ENCODE measurements at places on chromosomes 5 and 9.

DNA sequence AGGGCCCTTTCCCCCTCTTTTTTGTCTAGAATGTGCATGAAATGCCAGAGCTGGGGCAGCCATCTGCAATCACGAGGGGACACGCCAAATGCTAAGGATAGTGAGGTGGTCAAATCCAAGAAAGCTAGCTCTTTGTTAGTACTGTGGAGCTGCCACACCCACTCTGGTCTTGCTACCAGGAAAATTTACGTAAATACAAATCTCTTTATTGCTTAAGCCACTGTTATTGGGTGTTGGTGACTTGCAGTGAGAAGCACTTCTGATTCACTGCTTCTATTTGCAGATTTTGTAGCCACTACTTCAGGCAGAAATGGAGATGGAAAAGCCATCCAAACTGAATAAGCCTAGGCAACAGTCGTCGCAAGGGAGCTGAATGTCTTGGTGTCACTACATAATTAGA lies 25.6 kb upstream of the SUSD1 start:
- no peak for DNase-seq

DNA sequence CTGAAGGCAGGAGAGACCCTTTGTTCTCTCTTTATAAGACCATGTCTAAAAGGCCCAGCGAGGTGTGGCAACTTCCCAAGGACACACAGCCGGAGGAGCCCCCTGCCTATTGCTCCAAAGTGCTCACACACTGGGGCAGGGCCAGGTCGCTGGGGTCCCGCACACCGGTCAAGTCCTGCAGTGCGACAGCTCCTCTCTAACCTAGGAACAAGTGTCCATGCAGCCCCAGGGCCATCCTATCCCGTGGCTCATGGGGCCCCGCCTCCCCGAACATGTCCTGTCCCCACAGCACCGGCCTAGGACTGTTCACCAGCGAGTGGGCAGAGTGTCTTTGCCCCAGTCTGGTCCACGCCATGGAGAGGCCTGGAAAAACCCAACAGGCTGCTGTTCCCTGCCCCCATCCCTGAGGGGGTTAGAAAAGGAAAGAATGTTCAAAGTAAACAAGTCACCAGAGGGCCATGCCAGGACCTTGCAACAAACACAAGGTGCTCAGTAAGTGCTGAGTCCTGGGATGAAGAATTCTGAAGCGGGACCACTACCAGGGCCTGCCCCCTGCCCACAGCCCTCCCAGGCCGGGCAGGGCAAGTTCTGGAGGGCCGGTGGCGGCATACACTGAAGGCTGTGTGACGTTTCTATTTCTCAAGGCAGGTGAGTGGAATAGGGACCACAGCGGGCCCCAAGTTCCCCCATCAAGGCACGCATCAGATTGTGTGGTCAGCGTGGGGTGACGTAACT lies 938 bp downstream of the NINJ1 start:
- peak; percentile 36 for DNase-seq

GRCh38 chr9:114105236-114105635 lies 6.1 kb upstream of the KIF12 start:
- DNase-seq, result no peak

DNA sequence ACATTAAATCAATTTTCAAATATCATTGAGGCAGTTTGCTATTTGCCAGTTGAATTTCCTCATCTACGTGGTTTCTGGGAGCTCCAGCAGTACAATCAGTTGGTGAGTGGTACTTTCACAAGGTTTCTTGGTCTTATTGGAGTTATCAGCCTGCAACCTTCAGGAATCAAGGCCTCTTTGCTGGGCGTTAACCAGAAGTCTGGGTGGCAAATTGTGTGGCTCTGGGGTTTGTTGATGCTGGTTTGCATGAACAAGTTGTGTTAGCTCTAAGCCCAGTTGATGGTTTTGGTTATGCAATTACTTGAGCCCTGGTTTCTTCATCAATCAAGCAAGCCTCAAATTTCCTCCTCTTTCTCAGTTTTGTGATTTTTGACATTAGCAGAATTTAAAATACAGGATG lies 152.9 kb upstream of the ANKRD55 start:
- DNase-seq, result no peak

DNA sequence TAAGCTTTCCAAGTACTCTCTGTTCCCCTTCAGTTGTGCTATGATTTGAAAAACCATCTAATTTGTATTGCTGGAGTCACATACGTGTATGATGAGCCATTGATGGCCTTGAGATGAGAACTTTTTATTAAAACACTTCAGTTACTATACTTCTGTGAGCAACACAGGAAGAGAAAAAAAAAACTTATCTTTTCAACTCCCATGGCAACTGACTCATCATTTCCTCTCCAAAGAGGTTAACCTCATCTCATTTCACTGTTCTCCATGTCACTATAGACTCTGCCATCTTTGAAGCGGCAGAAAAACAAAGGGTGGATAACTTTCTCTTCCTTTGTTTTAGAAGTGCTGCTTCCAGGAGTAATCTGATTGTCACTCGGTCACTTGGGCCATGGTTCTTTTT lies 104.3 kb upstream of the PCSK1 start:
- no peak for DNase-seq

GRCh38 chr9:31612336-31613030 lies 772.0 kb upstream of the ACO1 start:
- DNase-seq, result no peak

DNA sequence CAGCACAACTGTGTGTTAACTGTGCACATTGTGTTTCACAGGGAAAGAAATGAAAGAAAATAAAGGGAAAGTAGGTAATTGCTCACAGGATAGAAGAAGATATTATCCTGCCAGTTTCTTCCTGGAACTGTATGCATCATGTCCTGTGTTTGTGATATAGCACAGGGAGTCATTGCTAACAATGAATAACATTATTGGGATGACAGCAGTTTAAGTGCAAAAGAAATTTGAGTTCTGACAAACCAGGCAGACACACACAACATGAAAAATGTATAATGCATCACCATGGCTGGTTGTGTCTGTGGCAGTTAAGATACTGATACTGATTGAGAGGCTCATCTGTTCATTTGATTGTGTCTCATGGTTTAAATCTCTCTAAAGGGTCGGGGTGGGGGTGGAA lies 145.4 kb downstream of the SPATA31D1 start:
- no peak for DNase-seq

DNA sequence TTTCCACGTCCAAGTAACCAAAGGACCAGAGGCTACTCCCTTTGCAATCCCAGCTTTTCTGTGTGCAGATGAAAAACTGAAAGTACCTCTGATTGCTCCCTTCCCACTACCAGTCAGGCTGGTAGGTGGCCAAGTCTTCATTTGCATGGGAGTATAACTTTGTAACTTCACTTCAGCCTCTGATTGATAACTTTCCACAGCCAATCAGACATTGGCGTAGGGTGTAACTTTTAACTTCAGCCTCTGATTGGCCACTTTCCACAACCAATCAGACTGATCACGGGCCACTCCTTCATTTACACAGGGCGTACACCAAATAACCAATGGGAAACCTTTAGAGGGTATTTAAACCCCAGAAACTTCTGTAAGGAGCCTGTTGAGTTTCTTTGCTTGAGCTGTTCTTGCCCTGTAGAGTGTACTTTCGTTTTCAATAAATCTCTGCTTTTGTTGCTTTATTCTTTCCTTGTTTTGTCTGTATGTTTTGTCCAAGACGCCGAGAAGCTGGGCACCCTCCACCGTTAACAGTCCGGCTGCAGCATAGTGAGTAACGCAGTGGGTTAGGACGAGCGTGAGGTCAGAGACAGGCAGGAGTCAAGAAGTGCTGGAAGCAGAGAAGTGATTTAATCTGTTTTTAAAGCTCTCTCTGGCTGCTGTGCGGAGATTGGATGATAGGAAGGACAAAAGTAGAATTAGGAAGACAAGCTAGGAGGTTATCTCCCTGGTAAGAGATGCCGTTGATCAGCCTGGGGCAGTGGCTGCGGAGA lies 3.5 kb upstream of the EXOSC2 start:
- no peak for DNase-seq

DNA sequence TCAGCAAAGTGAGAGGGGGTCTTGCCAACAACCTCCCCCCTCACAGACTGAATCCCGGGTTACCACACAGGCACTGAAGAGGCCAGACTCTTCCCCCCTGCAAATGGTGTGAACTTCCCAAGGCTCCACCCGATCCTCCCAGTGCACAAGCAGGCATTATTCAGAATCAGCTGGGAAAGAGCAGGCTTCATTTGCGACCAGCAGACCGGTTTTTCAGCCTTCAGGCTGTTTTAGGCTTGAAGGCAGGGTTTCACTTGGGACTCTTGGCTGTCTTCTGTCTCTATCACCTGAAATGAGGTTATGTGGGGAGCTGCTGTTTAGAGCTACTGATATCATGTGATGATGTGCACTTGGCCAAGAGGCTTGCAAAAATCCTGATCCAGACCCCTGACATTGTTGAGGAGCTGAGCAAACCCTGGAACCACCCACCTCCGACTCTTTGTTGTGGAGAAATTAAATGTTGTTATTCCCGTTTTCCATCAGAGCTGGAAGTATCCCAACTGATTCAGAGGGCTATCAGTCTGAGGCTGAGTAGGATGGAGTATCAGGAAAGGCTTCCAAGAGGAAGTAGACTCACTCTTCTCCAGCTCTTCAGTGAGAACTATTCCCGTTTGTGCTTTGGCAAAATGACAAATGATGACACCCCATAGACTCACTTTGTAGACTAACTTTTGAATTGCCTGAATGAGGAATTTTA lies 63.3 kb upstream of the ZFR start:
- DNase-seq, result no peak

DNA sequence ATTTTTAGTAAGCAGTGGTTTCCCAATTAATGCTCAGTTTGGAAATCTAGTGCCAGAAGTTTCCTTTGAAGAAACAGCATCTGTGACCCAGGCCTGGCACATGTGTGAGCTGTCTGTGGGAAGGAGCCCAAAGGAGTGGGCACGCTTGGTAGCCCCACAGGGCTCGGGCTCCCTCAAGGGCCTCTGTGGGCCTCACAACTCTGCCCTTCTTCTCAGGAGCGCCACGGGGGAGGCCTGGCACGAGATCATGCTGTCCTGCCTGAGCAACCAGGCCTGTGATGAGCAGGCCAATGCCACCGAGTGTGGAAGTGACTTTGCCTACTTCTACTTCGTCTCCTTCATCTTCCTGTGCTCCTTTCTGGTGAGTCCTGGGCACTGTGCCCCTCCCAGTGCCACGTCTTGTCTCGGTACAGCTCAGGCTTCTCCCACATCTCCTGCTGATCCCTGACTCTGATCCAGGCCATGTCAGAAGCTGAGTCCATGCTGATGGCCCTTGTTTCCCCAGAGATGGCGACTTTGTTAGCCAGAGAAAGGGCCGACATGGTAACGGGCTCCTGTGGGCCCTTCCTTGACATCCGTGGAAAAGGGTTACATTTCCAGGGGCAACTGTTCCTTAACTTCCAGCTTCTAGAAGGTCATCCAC lies 200.4 kb downstream of the CACNA1B start:
- DNase-seq, result no peak

- DNase-seq, result no peak
Observed at GRCh38 chr9:811106-811531, 30.4 kb upstream of the DMRT1 start.

DNA sequence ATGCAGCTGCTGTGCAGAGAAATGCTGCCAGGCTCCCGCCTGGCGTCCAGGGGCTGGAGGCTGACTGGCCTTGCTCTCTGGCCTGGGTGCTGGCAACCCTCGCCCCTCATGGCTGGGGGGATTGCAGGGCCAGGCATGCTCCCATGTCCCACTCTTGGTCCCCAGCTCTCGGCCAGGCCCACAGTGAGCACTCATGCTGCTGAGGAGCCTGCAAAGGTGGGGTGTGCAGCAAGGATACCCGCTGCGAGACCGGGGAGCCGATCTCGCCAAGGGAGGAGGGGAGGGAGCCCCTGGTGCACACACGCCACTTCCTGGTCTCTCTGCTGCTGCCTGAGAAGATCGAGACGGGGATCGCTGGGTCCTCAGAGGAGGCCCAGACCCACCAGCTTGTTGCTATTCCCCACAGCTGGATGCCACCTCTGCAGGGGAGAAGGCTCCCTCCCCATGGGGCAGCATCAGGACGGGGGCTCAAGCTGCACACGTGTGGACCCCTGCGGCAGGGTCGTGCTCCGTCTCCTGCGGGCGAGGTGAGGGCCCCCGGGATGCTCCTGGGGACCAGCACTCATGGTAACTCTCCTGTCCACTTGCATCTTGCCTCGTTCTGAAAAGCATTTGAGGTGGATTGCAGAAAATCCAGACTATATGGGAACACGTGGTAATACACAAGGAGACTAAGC lies 14.3 kb upstream of the CACFD1 start:
- DNase-seq, result no peak

GRCh38 chr5:42064821-42065220 lies 139.7 kb downstream of the FBXO4 start:
- no peak for DNase-seq

GRCh38 chr9:3698076-3698475 lies 172.3 kb upstream of the RFX3 start:
- no peak for DNase-seq

GRCh38 chr5:178522361-178522760 lies 67.8 kb downstream of the COL23A1 start:
- DNase-seq, result no peak

DNA sequence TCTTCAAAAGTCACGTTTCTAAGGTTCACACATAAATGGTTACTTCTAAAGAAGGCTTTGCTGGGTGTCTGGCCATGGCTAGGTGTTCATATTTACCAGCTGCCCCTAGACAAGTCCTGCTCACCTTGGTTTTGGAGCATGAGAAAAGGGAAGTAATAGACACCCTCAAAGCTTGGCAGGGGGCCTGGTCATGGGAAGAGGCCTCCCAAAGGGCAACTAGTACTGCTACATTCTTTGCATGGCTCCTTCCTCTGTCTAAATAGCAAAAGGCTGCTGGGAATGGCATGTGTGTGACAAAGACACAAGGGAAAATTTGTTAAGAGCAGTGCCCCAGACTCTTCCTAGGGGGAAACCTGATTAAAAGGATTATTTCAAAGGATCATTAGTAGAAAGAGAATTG lies 93.4 kb downstream of the NRG2 start:
- no peak for DNase-seq

GRCh38 chr9:126548312-126548711 lies 65.4 kb upstream of the LMX1B start:
- DNase-seq, result no peak

DNA sequence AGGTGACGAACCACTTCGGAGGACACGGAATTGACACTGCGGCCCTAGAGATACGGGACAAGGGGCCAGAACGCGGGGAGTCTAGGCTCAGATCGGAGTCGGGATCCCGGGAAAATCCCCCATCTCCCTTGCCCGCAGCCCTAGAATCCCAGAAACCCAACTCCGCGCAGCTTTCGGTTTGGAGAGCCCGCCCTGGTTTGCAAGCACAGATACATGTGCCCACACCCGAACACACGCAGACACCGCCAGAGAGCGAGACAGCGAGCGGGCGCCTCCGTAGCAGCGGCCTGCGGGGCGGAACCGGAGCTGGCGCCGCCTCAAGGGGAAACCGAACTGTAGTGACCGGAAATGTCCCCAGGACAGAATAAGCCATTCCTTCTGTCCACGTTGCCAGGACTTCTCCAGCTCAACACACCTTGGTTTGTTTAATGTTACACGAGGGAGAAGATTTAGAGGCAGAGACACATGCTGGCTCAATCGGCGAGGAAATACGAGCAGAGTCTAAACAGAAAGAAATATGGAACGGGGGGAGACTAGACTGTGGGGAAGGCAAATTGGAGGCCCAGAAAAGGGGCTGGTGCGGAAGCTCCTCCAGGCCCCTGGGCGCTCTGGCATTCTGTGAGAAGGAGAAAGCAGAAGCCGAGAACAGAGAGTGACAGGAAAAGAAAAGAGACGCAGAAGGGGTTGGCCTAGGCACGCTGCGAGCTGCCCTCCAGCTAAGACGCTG lies 2.9 kb upstream of the PAX5 start:
- DNase-seq, result peak; percentile 44

GRCh38 chr5:88870285-88870684 lies 12.7 kb downstream of the MEF2C start:
- DNase-seq, result no peak
